LHCN-M2 (cell line): ENCODE measurements at places on chromosomes 3 and 15. TPM values are rescaled to one million over a fixed set of nuclear protein-coding genes. Genes with fewer than 3 reads are reported as not detected.
A peak's percentile ranks its signal among the peaks of the same experiment; 100 is the strongest.

GRCh38 chr3:43046583-43046982 lies 59.3 kb downstream of the POMGNT2 start:
- DNase-seq, result no peak

DNA sequence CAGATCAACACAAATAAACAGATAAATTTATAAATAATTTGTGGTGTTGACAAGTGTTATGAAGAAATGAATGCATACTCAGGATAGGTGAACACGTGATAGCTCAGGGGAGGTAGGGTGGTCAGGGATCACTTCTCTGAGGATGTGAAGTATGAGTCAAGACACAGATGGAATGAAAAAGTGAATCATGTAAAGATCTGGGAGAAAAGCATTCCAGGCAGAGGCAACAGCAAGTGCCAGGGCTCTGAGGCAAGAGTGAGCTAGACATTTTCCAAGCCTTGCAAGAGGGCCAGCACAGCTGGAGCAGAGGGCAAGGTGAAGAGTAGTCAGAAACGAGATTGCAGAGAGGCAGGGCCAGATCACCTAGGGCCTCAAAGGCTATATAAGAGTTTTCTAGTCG lies 177.8 kb downstream of the WNT5A start:
- DNase-seq, result no peak

DNA sequence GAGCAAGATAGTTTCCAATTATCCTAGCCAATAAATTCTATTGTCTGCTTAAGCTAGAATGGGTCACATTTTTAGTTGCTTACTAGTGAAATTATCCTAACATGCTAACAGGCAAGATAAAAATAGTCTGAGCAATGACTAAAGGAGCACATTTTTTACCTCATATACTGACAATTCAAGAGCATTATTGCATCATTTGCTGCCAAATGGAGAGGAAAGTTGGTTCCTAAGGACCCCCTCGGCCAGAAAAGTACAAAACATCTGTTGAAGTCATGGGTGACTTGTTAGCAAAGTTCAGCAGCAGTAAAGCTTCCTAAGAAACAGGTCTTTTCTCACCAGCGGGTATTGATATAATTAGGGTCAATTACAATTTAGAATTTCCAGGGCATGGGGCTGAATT lies 1001.0 kb downstream of the FHIT start:
- DNase-seq, result no peak

- DNase-seq, result no peak
Measured at GRCh38 chr15:40534371-40534770, 30.5 kb downstream of the CCDC32 start.

DNA sequence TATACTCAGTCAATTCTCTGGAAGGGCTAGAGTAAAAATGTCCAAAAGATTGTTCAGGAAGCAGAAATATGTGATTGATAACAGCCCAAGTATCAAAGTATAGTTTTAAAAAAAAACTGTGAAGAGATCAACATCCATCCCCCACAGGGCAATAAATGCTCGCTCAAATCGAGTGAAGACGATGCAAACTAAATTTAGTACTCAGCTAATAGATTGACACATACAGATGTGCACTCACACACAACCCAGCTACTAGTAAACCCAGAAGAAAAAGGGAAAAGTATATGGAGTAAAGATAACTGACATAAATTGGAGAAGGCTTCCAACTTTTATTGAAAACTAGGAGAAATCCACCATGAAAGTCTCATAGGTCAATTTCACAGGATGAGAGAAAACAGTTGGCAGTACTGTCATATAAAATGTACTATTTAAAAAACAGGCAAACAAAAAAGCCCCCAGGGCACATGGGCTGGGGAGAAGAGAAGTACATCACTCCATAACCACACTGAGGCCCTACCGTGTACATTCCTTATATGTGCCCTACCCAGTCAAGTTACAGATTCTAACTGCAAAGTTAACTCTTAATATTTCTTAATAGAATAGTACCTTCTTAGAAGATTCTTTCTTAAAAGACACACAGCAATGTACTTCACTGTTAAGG lies 125.7 kb downstream of the TBL1XR1 start:
- peak; percentile 25 for DNase-seq

Gene SORD
- total RNA-seq, result 44.3 and 67.6 TPM in 2 replicates

DNA sequence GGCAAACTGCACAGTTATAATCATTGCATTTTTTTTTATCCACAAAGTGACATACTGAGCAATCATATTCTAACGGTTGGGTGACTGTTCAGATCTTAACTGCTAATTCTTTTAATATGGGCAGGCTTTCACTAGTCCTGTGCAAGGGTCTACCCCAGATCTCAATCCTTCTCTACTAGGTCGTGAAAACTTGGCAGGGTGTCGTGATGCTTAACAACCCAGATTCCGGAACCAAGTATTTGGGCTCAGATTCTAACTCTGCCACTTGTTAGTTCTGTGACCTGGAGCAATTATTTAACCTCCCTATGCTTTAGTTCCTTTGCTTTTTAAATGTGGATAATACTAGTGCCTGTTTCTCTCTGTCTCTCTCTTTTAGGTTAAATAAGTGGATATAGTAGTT lies 16.4 kb upstream of the ALDH1A2 start:
- DNase-seq, result no peak

Gene NMD3
- 43.2 and 53.2 TPM in 2 replicates for total RNA-seq

DNA sequence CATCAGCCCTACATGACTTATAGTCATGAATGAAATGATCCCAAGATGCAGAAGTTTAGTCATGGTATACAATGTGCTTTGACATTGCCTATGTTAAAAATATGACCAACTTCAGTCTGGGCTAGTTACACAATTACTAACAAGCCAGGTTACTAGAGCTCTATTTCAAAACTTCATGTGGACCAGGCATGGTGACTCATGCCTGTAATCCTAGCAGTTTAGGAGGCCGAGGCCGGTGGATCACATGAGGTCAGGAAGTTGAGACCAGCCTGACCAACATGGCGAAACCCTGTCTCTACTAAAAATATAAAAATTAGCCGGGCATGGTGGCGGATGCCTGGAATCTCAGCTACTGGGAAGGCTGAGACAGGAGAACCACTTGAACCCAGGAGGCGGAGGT lies 613.0 kb downstream of the CADM2 start:
- peak; percentile 70 for DNase-seq

GRCh38 chr3:159672728-159673688 lies 315.6 kb upstream of the IL12A start:
- DNase-seq, result no peak

GRCh38 chr3:127479449-127479848 lies 111.1 kb downstream of the TPRA1 start:
- no peak for DNase-seq

Gene FMN1
- 17.9 and 21.9 TPM in 2 replicates for total RNA-seq

Gene IQCF5
- total RNA-seq, result not detected in 2 replicates

Gene SEMA3F
- 0.17 and 0.83 TPM in 2 replicates for total RNA-seq

DNA sequence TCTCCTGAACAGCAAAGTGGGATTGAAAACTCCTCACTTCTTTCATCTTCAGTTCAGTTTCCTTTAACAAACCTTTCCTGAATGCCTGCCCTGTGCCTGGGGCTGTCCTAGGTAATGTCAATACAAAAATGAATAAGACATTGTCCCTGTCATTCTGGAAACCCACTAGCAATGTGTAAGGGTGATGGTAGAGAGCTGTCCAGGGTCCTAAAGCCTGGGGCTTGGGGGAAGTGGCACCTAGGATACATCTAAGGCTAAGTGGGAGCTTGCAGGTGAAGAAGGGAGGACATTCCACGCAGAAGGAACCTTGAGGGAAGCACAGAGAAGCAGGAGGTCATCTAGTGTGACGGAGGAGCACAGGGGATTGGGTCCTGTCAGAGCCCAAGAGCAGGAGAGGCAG lies 212.7 kb upstream of the PPP2R3A start:
- DNase-seq, result no peak

- DNase-seq, result no peak
Measured at GRCh38 chr3:16066975-16067374, 107.5 kb upstream of the GALNT15 start.

- no peak for DNase-seq
Measured at GRCh38 chr3:51709675-51710074, 2.8 kb downstream of the GRM2 start.

DNA sequence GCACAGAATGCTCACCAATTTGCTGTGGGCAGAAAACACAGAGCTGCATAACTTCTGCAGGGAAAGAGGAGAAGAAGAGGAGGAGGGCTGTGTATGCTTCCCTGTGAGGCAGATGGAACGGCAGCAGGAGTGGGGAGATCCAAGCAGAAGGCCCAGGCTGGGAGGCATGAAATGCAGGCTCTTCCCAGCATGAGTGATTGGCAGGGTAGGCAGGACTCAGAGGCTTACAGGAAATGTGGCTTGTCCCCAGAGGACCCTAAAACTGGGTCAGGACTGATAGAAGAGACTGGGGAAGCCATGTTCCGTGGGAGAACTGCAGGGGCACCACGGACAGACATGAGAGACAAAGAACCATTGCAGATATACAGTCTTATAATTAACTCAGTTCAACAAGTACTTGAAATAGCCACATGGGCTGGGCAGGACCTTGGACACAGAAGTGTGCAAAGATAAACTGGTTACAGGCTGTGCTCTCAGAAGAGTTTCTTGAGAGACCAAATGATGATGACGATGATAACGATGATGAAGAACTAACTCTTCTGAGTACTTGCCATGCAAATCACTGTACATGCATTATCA lies 286.9 kb downstream of the EPHB1 start:
- no peak for DNase-seq

GRCh38 chr15:60899322-60899966 lies 329.7 kb downstream of the RORA start:
- no peak for DNase-seq

DNA sequence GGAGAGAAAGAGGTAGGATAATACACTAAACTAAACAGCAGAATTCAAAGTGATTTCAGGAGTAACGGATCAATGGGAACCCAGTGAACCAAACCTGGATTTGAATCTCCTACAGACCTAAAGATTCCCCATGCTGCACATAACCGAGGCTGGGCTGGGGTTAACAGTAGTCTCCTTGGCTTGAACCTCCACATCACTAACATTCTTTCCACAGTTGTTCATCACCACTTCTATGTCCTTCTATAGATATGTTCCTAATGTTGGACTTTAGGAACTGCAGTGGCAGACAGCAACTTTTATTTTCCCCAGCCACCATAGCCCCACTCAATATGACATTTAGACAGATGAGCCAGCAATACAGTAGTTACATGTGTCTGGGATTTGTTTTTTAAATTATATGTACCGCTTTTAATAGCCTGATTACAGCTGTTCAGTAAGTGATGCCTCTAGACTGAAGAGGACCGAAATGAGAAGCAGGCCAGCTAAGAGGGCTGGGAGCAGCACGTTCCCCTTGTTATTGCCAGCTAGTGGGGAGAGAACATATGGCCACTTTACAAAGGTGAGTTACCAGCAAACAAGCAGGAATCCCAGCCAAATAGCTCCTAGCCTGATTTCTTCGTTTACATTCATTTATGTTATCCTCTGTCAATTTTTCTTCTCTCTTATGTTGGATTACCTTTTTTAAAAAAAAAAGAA lies 472.6 kb upstream of the CDIN1 start:
- DNase-seq, result no peak

- peak; percentile 62 for DNase-seq
Measured at GRCh38 chr15:82570721-82571508, 30.7 kb upstream of the RPS17 start.

DNA sequence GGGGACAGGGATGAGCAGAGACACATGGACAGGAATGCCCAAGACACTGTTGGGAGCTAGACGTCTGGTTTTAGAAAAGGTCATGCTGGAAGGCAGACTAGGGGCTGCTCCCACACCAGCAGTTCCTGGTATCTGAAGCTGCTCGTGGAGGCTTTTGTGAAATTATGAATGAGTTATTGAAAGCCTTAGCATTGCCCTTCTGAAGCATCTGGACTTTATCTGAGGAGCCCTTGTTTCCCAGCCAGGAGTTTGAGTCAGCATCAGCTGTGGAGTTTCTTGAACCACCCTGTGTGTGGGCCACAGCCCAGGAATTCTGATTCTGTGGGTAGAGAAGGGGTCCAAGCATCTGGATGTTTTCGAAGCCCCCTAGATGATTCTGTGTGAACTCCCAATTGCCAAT lies 258.7 kb downstream of the SLCO3A1 start:
- DNase-seq, result no peak

DNA sequence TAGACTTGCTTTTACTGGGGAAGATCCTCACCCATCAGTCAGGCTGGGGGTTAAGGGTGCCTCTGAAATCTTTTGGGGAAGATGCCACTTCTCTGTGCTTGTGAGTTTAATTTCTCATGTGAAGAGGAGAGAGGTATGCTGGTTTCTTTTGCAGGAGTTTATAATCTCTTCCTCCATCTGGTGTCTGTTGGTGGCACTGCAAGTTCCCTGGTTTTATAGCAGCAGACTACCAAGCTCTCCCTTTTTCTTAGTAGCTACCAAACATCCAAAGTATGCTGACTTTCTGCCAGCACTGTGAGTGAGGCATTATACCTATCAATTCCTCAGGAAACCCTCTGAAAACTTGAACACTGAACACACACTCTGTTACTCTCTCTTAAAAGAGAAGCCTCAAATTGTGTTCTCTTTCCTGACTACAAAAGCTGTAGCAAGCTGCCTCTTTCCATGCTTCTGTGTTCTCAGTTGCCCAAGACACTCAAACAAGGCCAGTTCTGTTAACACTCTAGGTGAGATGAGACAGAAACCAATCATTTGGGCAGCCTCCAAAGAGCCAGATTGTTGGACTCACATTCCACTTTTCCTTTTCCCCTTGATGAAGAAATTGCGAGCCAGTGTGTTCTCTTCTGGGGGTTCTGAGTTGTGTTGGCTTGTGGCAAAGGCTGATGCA lies 299.5 kb downstream of the GAP43 start:
- DNase-seq, result peak; percentile 32

DNA sequence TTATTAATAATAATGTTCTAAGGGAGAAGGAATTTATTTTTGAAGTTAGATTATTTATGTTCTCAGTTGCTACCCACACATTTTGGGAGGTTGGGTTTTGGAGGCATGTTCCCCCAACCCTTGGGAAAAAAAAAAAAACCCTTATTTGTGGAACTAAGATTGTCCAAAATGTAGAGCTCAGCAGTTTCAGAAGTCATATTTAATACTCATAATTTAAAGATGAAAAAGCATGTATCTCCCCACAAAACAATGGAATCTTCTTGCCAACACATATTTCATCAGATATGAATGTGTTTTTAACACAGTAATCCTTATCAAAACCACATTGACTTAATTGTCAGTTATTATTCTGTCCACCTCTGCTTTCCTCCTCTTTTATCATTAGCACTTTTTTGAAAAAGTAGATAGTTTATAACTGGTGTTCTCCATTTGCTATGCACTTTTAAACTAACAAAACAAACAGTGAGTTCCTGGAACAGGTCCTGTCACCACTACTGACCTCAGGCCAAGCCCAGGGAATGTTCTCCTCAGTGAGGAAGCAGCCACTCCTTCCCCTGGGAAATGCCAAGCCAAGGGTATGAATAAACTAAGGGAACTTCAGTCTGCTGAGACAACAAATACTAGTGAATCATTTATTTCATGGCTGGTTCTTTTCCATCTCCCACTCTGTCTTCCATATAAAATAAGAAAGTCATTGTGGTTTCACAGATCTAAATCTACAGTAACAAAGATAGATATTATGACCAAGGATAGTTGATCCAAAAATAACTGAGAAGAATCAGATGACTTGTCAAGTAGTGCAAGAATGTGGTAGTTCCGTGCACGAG lies 414.4 kb upstream of the ALCAM start:
- peak; percentile 97 for DNase-seq

- no peak for DNase-seq
Measured at GRCh38 chr3:25432176-25432720, 4.2 kb downstream of the RARB start.
